ENCODE measurements at places on chromosomes 13 and 19. TPM values are rescaled to one million over a fixed set of nuclear protein-coding genes. Genes with fewer than 3 reads are reported as not detected.

DNA sequence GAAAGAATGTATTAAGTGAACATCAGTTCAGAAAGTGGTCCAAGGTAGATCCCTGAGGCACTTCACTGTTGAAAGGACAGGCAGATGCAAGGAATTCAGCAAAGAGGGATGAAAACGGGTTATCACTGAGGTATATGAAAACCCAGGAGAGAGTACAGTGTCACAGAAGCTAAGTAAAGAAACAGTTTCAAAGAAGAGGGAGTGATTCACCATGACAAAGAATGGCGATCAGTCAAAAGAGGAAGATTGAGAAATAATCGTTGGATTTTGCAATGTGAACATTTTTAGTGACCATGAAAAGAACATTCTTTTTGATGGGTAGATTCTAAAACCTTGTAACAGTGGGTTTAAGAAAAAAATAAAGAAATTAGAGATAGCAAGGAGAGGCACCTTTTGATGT, 99.3 kb downstream of the EPSTI1 start:
- peaks cover 2% of the 10 kb centered on the region for H3K4me1 ChIP-seq
- no peak overlapping the region for H3K27ac ChIP-seq
- peaks cover 10% of the 10 kb centered on the region for H3K36me3 ChIP-seq
- no peak for DNase-seq
- H3K4me3 ChIP-seq = no peak overlapping the region
- H3K27me3 ChIP-seq = no peaks in the 10 kb centered on the region

- peaks cover 3% of the 10 kb centered on the region for H3K4me1 ChIP-seq
- H3K36me3 ChIP-seq = no peaks in the 10 kb centered on the region
- no peak overlapping the region for H3K4me3 ChIP-seq
- H3K27me3 ChIP-seq = peaks cover 30% of the 10 kb centered on the region
Observed at GRCh38 chr13:48118030-48118429, 23.1 kb upstream of the MED4 start.

Gene ZNF486
- 7.2 TPM for total RNA-seq

Gene VSIG10L
- total RNA-seq = 3.5 TPM

DNA sequence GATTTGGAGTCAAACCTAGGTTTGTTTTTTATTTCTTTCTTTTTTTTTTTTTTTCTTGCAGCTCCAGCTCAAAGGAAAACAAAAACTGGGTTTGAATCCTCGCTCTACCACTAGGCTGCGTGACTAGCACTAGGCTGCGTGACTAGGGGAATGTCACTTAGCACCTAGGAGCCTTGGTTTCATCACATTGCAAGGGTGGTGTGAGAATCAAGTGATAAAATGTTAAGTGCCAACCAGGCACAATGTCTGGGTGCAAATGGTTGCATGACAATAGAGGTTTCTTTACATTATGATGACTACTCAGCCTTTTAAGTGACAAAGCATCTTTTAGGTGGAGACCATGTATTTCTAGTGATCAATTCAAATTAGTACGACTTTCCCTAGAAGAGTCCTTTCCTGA, 27.9 kb downstream of the RCBTB2 start:
- H3K4me1 ChIP-seq = peaks cover 9% of the 10 kb centered on the region
- peaks cover 7% of the 10 kb centered on the region for H3K36me3 ChIP-seq
- no peaks in the 10 kb centered on the region for H3K27me3 ChIP-seq
- H3K27ac ChIP-seq = no peak overlapping the region
- no peak overlapping the region for H3K4me3 ChIP-seq

Gene OR1M1
- total RNA-seq = not detected
